Left ventricle myocardium superior (tissue), 1 donor: ENCODE measurements at places on chromosomes 7 and 10. TPM values are rescaled to one million over a fixed set of nuclear protein-coding genes. Genes with fewer than 3 reads are reported as not detected.
A peak's percentile ranks its signal among the peaks of the same experiment; 100 is the strongest.

GRCh38 chr7:75931680-75932079 is 16.7 kb downstream of the POR start:
- DNase-seq: no peak

- no peak for DNase-seq
Observed at GRCh38 chr10:78706256-78706655, 362.5 kb upstream of the ZMIZ1 start.

GRCh38 chr10:77308084-77308732 is 329.4 kb downstream of the KCNMA1 start:
- DNase-seq: no peak

DNA sequence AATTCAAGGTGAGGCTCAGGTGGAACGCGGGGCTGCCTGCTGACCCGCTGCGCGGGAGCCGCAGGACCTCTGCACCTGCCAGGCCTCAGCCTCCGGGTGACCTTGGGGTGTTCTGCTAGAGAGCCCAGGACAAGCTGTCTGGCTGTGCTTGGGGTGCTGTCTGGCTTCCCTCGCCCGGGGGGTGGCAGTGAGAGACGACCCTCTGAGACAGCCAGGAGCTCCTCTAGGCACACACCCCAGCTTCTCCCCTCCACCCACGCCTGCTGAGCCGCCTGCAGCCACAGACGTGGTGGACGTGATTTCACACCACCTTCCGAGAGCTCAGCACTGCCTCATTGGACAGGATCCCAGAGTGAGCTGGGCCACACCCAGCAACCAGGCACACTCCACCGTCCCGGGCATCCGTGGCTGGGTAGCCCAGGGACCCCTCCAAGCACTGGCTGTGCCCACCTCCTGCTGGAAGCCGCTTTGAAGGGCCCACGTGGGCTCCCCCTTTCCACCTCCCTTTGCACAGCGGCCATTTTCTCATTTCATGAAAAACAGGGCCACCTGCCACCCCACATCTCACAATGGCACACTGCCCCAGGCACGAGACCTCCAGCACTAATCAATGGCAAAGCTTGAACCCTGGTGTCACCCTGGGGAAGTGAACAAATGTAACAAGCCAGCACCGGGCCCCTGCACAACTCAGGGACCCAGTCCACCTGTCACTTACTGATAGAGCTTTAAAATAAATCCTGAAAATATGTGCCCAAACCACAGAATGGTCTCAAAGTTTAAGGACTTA is 35.0 kb downstream of the ZFAND2A start:
- DNase-seq: peak; percentile 59

Gene RTKN2
- not detected for total RNA-seq

Gene CADPS2
- 29.1 TPM for total RNA-seq

Gene GOLGA7B
- total RNA-seq: not detected

GRCh38 chr7:81002421-81002820 is 83.6 kb upstream of the SEMA3C start:
- no peak for DNase-seq

Gene POM121C
- 22.3 TPM for total RNA-seq

Gene DUSP5
- total RNA-seq: 7.1 TPM

Gene FFAR4
- 0.07 TPM for total RNA-seq

Gene NEUROD6
- not detected for total RNA-seq

- DNase-seq: no peak
Observed at GRCh38 chr10:127276794-127277462, 80.5 kb upstream of the INSYN2A start.

- DNase-seq: peak; percentile 85
Observed at GRCh38 chr7:22561321-22561811, 61.4 kb upstream of the STEAP1B start.

Gene SLIT1
- total RNA-seq: 0.17 TPM

Gene LRRD1
- total RNA-seq: not detected

GRCh38 chr10:56596257-56596656 is 235.2 kb upstream of the ZWINT start:
- no peak for DNase-seq

GRCh38 chr7:71801976-71802375 is 610.2 kb downstream of the CALN1 start:
- DNase-seq: no peak

- DNase-seq: no peak
Observed at GRCh38 chr10:110269374-110270318, 35.1 kb downstream of the SMNDC1 start.

DNA sequence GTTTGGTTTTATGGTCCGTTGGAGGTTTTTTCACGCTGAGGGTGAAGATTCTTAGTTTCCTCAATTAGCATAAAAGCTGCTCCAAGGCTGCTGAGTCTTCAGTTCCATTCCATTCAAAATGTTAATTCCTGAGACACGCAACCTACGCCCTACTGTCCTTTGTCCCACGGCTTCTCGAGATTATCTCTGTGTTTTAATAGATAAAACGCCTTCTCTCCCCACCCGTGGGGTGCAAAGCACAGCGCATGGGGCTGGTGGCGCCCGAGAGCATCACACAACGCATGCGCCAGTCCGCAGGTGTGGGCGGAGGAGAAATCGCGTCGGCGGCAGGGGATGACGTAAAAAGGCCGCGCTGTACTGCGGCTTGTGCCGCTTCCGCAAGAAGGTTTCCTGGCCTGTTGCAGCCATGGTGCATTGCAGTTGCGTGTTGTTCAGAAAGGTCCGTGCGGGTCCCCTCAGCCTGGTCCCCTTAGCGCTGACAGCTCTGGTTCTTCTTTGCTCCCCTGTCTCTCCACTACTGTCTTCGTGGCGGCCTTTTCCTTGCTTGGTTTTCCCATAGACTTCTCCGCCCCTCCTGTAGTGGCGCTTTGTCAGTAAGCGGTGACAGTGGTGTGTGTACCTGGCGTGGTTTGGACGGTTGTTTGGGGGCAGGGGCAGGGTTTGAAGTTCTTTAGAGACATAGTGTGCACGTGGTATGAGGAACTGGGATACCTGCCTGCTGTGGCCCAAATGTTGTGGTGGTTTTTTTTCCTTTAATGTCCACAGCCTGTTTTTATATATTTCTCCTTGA is at the start of gene GTPBP10:
TSS of gene GTPBP10 (plus strand) at position 381 of the 790 bp plus-strand sequence. CDS start at position 407, 26 bp downstream.
- peak; percentile 96 for DNase-seq

DNA sequence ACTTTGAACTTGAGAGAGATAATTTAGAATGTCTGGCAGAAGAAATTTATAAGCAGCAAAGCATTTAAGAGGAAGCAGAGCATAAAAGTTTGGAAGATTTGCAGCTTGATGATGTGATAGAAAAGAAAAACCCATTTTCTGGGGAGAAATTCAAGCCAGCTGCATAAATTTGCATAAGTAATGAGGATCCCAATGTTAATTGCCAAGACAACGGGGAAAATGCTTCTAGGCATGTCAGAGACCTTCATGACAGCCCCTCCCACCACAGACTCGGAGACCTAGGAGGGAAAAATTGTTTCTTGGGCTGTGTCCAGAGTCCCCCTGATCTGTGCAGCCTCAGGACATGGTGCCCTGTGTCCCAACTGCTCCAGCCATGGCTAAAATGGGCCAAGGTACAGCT is 263.6 kb upstream of the POT1 start:
- no peak for DNase-seq

GRCh38 chr7:40656349-40656748 is 521.5 kb downstream of the SUGCT start:
- no peak for DNase-seq

- no peak for DNase-seq
Observed at GRCh38 chr7:100171840-100172239, 3.4 kb upstream of the GAL3ST4 start.

DNA sequence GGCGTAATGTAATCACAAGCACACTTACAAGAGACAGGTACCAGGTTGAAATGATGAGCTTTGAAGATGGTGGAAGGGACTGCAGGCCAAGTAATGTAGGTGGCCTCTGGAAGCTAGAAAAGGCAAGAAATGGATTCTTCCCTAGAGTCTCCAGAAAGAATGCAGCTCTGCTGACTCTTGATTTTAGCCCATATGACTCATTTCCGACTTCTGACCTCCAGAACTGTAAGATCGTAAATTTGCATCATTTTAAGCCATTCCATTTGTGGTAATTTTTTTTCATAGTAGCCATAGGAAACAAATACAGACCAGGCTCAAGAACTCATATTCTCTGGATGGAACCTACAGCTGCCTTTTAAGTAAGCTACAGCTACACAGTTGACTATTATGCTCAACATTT is 315.5 kb downstream of the MAGI2 start:
- DNase-seq: no peak

Gene FAM131B
- 0.57 TPM for total RNA-seq
